ENCODE measurements at places on chromosomes 2 and 18.

DNA sequence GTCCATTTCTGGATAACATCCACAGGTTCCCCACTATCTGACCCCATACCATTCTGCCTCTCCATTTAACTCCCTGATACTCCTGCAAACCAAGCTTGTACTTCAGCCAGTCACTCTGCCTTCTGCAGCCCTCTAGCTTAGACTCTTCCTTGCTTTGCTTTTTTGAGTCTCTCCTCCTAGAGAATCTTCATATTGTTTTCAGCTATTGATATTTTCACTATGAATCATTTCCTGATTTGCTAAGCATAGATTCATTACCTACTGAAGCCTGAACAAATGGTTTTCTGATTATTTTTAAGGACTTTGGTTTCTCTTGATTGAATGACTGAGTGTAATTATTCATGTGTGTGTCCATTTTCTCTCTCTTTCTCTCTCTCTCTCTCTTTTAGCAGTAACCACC is 2102.3 kb upstream of the CELF4 start:
- DNase-seq = no peak

DNA sequence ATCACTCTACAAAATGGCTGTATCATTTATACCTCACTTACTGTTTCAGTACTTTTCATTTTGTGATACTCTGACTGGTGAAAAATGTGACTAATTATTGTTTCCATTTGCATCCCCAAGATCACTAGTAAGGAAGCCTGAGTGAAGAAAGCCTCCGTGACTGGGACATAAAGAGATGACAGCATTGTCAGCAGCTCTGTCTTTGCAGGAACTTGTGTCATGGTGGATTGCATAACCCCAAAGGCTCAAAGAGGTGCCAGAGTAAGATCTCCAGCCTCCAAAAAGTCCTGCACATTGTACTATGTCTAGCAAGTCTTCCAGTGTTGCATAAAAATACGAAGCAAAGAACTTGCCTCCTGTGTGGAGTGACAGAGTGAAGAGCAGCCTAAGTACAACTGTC is 187.5 kb upstream of the CRIM1 start:
- DNase-seq = no peak

GRCh38 chr2:236107942-236108625 is 60.1 kb downstream of the GBX2 start:
- no peak for DNase-seq

DNA sequence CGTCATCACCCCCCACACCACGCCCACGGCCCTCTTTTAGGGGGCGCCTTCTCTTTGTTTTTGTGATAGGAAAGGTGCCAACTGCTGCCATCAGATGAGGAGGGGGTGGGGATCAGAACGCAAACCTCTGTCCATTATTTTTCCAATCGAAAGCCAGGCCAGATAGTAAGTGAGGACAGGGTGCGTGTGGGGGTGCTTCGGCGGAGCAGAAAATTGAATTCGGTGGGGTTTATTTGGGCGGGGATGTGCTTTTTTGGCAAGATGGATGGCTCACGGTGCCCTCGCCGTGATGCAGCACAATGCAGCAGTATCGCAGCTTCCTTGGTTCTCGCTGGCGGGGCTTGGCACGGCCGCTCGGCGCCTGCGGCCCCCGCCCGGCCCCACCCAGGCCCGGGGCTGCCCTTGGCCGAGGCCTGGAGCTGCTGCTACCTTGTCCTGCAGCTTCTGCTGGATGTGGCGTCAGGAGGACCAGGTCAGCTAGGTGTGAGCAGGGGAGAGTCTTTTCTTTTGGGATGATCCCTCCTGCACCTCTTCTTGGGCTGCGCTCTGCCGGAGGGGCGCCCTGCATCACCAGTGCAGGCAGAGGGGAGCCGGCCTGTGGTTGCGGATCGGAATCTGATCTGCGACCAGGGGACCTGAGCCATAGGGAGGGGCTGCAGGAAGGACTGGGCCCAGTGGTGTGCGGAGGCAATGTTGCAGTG is 1.3 kb downstream of the SPTBN1 start:
- peak; percentile 50 for DNase-seq

DNA sequence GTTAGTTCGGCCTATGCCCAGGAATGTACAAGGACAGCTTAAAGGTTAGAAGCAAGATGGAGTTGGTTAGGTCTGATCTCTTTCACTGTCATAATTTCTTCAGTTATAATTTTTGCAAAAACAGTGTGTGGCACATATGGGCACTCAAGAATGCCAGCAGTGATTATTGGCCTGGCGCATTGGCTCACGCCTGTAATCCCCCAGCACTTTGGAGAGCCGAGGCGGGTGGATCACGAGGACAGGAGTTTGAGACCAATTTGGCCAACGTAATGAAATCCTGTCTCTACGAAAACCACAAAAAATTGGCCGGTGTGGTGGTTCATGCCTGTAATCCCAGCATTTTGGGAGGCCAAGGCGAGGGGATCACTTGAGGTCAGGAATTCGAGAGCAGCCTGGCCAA is 75.7 kb upstream of the MSH2 start:
- no peak for DNase-seq

GRCh38 chr2:152468899-152469692 is 134.1 kb downstream of the FMNL2 start:
- DNase-seq = no peak

DNA sequence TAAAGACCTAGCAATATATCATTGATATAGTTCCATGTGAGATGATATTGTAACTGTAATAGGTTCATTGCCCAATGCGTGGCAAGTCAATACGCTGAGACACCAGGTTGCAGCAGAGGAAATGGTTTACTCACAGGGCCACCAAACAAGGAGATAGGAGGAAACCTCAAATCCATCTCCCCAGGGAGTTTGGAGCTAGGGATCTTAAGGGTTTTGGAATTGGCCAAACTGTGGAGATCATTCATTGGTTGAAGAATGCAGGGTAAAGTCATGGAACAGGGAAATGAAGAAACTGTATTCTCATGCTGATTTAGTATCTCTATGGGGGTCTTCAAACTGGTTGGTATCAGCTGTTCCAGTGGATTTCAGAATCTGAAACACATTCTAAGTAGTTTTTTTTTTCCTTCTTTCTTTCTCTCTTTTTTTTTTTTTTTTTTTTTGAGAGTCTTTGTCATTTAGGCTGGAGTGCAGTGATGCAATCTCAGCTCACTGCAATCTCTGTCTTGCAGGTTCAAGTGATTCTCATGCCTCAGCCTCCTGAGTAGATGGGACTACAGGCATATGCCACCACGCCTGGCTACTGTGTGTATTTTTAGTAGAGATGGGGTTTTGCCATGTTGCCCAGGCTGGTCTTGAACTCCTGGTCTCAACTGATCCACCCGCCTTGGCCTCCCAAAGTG is 30.7 kb upstream of the PPM1B start:
- no peak for DNase-seq

DNA sequence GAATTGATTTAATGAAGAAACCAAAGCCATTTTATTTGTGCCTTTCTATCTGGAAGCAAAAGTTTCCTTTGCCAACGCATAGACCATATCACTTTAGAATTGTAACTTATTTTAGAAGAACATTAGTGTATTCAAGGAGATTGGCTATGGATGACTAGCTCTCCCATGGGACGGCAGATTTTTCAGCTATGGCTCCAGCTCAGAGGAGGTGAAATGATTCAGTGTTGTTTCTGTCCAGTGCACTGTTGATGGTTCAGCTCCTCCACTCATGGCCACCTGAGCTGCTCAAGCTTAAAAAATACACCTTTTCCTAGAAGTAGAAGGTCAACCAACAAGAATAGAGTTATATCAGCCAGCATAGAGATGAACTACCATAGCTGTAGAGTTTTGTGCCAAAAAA is 1597.5 kb upstream of the PIK3C3 start:
- DNase-seq = no peak

GRCh38 chr2:20212459-20212870 is 12.5 kb downstream of the SDC1 start:
- no peak for DNase-seq

DNA sequence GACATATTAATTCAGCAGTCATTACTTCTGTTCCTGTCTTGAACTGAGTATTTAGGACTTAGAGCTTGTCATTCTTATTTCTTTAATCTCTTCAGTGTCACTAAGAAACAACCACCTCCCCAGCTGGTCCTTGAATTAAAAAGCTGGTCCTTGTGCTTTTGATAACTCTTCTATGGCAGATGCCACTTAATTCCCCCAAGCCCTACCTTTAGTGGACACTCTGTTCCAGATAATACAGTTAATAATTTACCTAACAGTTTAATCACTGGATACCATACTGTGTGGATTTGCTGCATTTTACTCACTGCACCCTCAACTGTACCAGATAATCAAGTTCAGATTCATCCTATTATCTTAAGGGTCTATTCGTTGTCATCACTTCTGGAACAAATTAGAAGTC is 73.1 kb downstream of the SKA1 start:
- no peak for DNase-seq

DNA sequence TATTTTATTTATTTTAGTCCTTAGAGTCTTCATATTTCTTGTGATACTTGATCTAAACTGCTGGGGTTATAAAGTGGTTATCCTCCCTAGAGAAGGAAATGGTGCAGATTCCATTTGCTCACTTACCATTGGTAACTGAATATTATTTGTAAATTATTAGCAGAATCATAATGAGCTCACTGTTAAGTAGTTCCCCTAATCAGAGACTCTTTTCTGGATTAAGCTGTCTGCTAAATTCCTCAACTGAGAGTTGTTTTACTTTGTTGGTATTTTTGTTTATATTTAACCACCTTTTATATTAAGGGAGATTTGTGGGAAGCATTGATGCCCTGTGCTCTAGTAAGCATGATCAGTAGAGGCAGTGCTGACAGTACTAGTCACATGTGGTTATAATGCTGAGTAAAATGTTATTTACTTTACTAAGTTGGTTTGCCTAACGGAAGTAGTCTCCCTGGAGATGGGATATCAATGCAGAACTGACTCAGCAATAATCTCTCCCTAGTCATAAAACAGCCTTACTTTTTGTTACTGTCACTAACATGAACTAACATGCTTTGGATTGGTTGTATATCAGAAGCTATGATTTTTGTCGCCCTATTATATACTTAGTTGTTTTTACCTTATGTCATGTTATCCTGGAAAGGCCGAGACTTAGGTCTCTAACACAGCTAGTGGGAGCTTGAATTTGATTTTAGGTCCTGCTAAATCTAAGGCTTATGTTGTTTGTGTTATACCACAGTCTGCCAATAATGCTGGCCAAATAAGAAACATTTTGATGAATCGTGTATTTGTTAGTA is 166.7 kb downstream of the MCFD2 start:
- no peak for DNase-seq

- peak; percentile 71 for DNase-seq
These were observed 193.4 kb downstream of the TDRD15 start for GRCh38 chr2:21317131-21317530.

- DNase-seq = no peak
These were observed 22.5 kb downstream of the GATA6 start for GRCh38 chr18:22191923-22192322.

- DNase-seq = no peak
These were observed 102.7 kb downstream of the DYNC1I2 start for GRCh38 chr2:171789956-171790355.

DNA sequence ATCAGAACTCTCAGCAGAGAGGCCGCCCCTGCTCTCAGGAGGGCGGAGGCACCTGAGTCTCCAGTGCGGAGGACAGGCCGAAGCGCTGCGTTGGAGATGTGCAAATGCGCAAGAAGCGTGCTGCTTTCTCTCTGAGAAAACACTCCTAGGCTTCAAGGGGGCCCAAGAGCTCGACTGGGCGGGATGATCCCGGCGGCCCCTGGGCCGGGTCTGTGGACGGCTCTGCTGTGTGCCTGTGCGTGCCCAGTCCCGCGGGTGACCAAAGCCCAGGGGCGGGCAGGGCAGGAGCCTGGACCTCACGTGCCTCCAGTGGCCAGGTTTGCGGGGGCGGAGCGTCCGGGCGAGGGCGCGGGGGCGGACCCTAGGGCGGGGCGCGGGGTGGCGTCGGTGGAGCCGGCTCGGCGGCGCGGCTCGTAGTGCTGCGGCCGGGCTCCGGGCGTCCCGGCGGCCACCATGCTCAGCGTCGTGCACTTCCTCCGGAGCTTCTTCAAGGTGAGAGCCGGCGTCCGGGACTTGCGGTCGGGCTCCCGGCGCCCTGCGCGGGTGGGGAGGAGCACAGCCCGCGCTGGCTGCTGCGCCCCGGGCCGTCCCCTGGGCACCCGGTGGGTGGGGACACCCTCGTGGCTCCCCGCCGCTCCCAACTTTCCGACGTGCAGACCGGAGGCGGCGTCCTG is at the start of gene ARHGEF4:
ARHGEF4 (plus strand) TSS at position 414 of the 674 bp plus-strand sequence; CDS start at position 454, 40 bp downstream.
- no peak for DNase-seq

DNA sequence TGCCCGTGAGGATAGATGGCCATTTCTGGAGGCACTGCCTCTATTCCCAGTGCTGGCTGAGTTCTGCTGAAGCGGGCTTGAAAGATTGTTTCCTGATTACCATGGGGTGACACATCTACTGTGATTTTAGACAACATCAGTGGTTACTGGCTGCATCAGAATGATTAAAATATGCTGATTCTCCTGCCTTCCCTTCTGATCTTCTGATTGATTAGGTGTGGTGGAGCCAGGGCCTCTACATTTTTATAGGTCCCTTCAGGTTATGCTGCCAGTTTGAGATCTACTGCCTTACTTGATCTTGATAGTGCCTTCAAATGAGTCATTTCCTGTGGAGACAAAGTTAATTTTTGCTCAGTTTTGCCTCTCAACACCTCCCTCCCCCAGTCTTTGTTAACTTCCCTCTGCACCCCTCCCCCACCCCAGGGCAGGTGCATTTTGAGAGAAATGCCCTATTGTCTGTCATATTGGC is 31.6 kb upstream of the SNORC start:
- no peak for DNase-seq

DNA sequence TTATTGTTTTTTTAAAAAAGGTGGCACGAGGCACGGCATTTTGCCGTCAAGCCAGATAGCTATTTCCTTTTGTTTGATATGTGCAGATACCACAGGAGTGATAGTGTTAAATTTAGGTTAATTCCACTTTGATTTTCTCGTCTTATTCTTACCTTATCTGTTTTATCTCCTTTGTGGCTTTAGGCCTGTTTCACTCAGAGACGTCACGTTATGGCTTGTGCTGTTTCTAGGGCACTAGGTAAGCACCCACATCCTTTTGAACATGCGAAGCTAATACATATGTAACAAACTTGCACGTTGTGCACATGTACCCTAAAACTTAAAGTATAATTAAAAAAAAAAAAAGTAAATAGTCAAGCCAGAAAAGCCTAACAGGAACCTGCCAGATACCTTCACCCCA is 57.8 kb downstream of the C18orf63 start:
- DNase-seq = no peak

- no peak for DNase-seq
These were observed 32.8 kb downstream of the PKP4 start for GRCh38 chr2:158489366-158490112.

GRCh38 chr2:203656522-203657287 is 49.7 kb upstream of the CD28 start:
- peak; percentile 42 for DNase-seq
